ENCODE measurements at places on chromosomes 11 and 22. TPM values are rescaled to one million over a fixed set of nuclear protein-coding genes. Genes with fewer than 3 reads are reported as not detected.

DNA sequence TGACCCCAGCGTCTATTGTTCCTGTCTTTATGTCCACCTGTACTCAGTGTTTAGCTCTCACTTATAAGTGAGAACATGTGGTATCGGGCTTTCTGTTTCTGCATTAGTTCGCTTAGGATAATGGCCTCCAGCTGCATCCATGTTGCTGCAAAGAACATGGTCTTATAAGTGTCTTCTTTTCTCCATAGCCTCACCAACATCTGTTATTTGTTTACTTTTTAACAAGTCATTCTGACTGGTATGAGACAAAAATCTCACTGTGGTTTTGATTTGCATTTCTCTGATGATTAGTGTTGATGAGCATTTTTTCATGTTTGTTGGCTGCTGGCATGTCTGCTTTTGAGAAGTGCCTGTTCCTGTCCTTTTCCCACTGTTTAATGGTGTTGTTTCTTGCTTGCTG lies 21.7 kb upstream of the SLN start:
- DNase-seq, result no peak

Gene MS4A1
- not detected for polyA plus RNA-seq

GRCh38 chr11:9208726-9209501 lies 56.2 kb downstream of the DENND5A start:
- no peak for DNase-seq

GRCh38 chr11:134275534-134276395 lies at the start of gene GLB1L3:
TSS of gene GLB1L3 (plus strand) at chr11:134276379. CDS start at chr11:134276741, 362 bp downstream.
- peak; percentile 21 for DNase-seq

GRCh38 chr22:34427436-34427835 lies 507.2 kb upstream of the LARGE1 start:
- no peak for DNase-seq

DNA sequence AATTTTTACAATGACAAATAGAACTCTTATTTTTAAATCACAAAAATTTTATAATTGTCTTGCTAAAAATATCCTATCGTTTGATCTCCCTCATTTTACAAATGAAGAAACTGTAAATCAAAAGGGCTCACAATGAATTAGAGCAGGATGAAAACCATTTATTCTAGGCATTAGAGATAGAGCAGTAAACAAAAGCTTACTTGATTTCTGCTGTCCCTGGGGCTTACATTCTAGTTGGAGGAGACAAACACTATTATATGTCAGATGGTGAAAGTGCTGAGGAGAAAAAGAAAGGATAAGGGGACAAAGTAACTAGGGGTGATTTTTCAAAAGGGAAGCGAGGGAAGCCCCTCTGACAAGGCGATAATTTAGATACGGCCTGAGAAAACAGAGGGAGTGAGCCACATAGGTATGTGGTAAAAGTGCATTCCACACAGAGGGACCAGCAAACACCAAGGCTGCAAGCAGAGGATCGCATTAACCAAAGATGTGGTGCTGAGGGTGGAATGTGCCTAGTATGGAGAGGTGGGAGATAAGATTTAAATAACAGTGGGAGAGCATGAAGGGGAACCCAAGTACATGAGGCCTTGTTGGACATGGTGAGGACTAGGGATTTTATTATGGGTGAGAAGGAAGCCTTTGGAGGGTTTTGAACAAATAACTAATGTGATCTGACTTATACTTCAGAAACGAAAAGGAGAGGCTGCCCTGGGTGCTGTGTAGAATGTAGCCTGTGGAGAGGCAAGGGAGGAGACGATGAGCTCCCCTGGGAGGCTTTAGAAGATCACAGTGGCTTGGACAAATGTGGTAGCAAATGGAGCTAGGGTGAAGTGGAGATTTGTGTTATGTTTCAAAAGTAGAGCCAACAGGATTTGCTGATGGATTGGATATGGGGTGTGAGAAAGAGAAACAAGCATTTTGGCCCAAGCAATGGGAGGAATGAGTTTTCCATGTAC lies 62.1 kb downstream of the PDHX start:
- DNase-seq, result no peak

DNA sequence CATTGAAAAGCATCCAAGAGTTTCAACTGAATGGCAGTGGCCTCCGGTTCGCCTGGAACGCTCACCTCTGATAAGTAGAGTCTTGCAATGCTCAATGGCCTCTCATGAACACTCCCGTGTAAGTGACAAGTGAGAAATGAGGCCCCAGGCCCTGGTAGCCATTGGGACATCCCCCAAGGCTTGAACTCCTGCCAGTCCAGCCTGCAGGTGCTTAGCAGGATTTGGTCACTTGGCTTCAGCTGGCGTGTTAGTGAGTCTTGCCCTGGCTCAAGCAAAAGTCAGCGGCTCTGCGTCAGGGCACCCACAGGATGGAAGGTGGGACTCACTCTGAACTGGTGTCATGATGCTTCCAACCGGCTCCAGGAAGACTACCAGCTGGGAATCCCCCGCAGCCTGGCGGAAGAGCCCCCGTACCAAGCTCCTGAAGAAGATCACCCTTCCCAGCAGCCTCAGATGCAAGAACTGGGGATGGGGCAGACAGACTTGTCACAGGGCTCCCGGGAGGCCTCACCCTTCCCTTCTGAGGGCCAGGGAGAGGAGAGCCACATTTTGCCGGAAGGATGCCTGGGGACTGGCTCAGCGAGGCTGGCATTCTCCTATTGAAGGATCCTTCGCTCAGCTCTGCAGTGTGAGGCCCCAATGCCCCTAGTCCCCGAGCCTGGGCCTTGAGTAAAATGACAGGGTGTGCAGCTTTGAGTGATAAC lies 19.3 kb downstream of the MB start:
- DNase-seq, result no peak

- no peak for DNase-seq
Measured at GRCh38 chr11:1963864-1964263, 16.7 kb downstream of the MRPL23 start.

Gene FAM227A
- 1.7 TPM for polyA plus RNA-seq

GRCh38 chr11:15674756-15675155 lies 560.0 kb downstream of the INSC start:
- DNase-seq, result no peak

GRCh38 chr11:30879322-30880005 lies 293.3 kb upstream of the MPPED2 start:
- DNase-seq, result no peak

Gene MS4A6E
- polyA plus RNA-seq, result not detected

DNA sequence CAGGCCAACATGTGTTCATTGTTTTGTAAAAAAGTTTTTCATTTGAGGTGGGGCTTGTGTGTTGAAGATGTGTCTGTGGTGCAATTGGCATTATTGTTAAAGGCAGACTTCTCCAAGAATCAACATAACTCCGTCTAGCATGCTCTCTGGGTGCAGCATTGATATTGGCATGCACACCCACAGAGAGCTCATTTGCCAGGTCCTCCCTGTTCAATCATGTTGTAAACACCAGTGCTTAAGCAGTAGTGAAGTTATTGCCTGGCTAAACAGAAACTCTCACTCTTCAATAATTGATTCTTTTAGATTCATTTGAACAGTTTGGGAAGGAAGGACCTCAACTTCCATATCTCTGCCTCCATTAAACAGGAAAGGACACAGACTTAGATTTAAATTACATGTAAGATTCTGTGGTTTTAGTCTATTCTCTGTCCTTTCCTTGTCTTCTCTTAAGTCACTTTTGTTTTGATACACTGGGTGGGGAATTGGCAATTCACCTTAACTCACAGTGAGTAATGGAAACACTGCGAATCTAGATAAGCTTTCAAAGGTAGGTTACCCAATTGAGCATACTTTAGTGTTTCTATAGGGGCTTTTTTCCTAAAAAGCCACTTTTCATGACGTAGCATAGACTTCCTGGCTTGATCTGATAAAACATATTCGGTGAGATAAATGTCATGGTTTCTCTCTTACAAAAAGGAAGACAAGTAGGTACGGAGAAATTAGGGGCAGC lies 30.8 kb upstream of the EXPH5 start:
- DNase-seq, result no peak

GRCh38 chr22:35205961-35206360 lies 51.3 kb upstream of the HMGXB4 start:
- DNase-seq, result no peak

Gene MAPK8IP1
- 5.8 TPM for polyA plus RNA-seq

DNA sequence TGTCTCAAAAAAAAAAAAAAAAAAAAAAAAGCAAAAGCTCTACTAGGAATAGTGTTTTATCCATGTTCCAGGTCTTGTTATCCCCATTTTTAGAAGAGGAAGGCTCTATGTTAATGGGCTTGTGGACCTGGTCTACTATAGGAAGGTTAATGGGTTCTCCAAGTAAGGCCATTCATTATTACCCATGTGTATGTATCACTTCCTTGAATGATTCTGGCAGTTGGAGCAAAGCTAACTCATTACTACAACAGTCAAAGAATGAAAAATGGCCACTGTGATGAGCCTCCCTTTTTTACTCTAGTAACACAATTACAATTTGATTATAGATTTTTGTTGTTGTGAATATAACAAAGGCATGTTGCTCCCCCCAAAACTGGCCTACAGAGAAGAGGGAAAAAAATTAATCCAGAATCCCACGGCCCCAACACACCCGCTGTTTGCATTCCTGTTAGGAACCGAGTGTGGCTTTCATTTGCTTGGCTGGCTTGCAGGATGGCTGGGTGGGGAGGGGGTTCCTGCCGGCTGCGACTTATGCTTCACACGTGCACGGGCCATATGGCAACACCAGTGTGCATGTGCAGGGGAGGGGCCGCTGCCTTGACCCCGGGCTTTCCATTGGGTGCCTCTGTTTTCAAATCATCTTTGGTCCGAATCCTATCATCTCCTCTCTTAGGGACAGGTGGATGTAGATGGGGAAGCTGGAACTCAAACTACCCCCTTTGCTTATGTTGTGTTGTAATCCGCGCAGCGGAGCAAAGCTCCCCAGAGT lies 148.8 kb downstream of the HIPK3 start:
- DNase-seq, result no peak

GRCh38 chr11:45617871-45618601 lies 47.4 kb downstream of the CHST1 start:
- DNase-seq, result no peak

- no peak for DNase-seq
Measured at GRCh38 chr11:44377121-44377520, 67.2 kb upstream of the ALX4 start.

DNA sequence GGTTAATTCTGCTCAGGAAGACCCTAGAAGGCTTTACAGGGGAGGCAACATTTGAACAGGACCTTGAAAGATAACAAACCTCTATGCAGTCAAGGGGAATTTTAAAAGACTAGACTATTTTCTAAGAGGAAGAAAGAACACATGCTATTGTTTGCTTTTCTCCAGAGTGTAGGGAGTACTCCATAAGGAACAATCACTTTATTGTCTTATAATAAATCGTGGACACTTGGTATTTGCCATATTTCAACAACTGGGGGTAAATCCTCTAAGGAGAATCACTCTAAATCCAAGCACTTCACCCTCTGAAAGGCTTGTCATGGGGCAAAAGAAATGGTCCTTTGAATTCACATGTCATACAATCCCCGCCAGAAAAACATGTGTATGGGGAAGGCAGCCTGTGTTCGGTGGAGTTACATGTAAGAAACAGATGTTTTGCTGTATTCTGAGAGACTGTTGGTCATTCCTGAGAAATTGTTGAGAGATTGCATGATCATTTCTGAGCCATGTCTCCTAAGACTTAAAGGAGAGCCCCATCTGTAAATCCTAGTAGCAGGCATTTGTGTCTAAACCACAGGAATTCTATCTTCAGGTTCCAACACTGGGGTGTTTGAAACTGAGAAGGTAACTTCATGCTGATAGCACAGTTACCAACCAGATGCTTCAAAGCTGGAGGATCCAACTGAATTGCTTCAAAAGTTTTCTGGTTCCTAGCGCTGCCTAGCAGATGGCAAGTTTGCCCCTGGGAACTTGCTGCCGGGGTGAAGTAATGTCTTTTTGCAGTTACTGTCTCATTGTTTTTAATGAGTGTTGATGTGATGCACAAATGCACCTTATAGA lies 66.8 kb downstream of the FZD4 start:
- no peak for DNase-seq

- no peak for DNase-seq
Measured at GRCh38 chr22:37266581-37267134, 15.7 kb upstream of the CYTH4 start.

DNA sequence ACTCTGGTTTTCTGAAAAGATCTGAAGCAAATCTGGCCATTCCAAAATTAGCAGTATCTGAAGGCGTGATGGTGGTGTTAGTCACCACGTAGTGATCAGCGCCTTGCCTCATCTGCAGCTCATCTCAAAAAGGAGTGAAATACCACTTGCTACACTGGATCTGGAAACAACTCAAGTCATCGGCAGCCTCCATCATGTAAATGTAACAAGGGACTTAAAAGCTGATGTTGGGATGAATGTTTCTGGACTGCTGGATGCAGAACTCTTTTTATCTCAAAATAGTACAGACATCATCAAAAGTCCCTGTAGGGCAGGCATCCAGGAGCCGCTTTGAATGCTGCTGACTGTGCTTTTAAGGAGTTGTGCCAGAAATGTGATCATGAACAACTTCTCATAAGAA lies 14.1 kb upstream of the APLP2 start:
- DNase-seq, result no peak

- DNase-seq, result no peak
Measured at GRCh38 chr11:107583629-107584195, 7.2 kb upstream of the ELMOD1 start.

Gene MRGPRX4
- polyA plus RNA-seq, result not detected

- DNase-seq, result no peak
Measured at GRCh38 chr11:116582571-116582970, 190.2 kb downstream of the BUD13 start.

Gene MOGAT2
- polyA plus RNA-seq, result not detected

GRCh38 chr22:33659448-33659847 lies 260.8 kb downstream of the LARGE1 start:
- DNase-seq, result no peak

Gene FBLN1
- 34.4 TPM for polyA plus RNA-seq

DNA sequence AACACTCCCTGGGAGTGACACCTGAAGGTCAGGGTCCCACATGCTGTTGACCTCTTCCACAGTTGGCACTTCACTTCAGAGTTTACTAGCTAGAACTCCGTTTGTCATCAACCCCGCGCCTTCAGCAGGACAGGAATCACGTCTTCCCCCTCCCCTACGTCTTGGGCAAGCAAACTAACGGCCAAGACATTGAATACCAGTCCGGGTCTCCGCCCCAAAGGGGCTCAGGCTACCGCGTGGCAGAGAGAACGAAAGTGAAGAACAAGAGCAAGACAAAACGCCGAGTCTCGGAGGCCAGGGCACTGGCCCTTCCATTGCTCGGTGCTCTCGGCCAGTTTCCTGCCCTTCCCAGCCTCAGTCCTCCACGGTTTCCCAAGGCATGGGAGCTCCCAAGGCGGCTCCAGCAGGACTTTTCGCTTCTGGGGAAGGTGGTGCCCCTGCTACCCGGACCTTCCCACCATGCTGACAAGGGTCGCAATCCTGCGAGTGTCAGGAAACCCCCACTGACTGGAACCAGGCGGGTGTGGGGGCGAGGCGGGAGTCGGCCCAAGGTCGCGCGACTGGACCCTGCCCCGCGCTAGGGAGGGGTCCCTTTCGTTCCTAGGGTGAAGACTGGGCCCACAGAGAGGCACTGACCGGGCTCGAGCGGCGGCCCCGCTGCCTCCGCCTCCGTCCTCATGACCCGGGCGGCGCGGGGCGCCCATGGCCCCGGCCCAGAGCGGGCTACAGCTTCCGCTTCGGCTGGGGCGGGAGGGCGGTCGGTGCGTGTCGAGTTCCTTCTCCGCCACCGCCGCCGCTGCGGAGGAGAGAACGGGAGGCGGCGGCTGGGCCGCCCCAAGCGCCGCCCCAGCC lies at the start of gene GUCD1:
Gene GUCD1, minus strand, starts transcription at position 826 of the 852 bp plus-strand sequence. Its CDS starts 147 bp downstream, at position 679.
- no peak for DNase-seq

GRCh38 chr11:11400635-11401232 lies 47.7 kb upstream of the CSNK2A3 start:
- DNase-seq, result peak; percentile 33

Data from A549 (cell line).